ENCODE measurements at places on chromosomes 1 and 21. TPM values are rescaled to one million over a fixed set of nuclear protein-coding genes. Genes with fewer than 3 reads are reported as not detected.

The DMRTA2 gene
- 0.10 TPM for total RNA-seq

The AMY2B gene
- total RNA-seq, result 0.41 TPM

The IL19 gene
- total RNA-seq, result 0.11 TPM

The SPATA46 gene
- total RNA-seq, result not detected

The VWA5B1 gene
- not detected for total RNA-seq
